ENCODE measurements at places on chromosomes 2 and 18.

DNA sequence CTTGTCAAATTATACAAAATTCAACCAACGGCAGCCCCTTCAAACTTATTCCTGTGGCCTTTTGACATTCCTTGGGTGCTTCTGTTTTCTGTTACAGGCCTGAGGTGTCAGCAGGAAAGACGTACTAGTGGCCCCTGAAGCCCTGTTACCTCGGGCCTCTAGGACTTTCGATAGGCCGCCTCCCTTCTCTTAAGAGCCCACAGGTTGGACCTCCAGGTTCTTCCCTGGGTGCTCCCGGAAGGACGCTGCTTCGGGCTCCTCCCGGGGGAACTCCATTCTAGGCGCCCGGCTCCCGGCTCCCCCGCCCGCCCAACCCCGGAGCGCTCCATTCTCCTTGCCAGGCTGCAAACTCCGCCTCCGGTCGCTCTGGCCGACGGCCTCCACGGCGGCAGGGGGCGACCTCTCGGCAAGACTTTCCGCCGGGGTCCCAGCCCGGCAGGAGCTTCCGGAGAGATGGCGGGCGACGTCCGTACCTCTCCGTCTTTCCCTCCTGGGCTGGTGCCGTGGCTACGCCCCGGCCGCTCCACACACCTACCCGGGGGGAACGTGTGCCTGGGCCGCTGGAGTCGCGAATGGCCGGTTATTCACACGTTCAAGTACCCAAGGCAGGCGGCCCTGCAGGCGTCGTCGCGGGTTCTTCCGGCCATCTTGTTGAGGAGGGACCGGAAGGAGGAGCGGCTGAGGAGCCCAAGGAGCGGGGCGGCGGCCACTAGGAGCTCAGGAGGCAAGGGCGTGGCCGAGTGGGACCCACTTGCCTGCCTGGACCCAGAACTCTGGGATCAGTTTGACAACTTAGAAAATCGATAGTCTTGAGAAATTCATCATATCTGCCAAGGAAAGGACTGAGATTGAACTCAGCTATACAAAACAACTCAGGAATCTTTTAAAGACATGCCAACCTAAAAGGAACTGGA is 27.5 kb downstream of the BOLA3 start:
- peak overlapping the region; percentile 97 for H3K4me3 ChIP-seq
- H3K27ac ChIP-seq: peak overlapping the region; percentile 90
- peaks cover 10% of the 10 kb centered on the region for H3K36me3 ChIP-seq
- peaks cover 20% of the 10 kb centered on the region for H3K4me1 ChIP-seq

- no peak overlapping the region for H3K4me3 ChIP-seq
- peaks cover 54% of the 10 kb centered on the region for H3K4me1 ChIP-seq
- no peak for DNase-seq
Observed at GRCh38 chr2:157903151-157903550, 27.0 kb upstream of the ACVR1 start.

- H3K36me3 ChIP-seq: peaks cover 5% of the 10 kb centered on the region
- H3K4me1 ChIP-seq: peaks cover 72% of the 10 kb centered on the region
- no peak overlapping the region for H3K27ac ChIP-seq
- H3K27me3 ChIP-seq: no peaks in the 10 kb centered on the region
Observed at GRCh38 chr2:170943596-170943995, 14.5 kb downstream of the GORASP2 start.

DNA sequence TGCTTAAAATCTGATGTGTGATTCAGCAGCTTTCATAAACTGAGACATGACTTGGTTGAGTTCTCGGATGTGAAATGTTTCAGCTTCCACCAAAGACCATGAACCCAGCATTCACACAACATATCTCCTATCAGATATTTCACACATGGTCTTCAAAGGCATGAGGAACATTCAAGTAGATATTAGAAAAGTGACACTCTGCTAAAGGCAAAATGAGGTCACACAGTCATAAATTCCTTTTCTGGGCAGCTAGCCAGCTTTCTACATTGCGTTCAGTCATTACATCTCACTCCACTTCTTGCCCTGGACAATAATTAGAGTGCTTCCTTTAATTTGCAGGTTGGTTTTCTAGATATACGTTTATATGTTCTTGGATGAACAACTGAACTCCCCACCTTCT is 96.7 kb downstream of the GAREM1 start:
- H3K27me3 ChIP-seq: no peaks in the 10 kb centered on the region
- H3K4me1 ChIP-seq: no peaks in the 10 kb centered on the region
- H3K36me3 ChIP-seq: no peaks in the 10 kb centered on the region
- no peak for DNase-seq
- no peak overlapping the region for H3K4me3 ChIP-seq

DNA sequence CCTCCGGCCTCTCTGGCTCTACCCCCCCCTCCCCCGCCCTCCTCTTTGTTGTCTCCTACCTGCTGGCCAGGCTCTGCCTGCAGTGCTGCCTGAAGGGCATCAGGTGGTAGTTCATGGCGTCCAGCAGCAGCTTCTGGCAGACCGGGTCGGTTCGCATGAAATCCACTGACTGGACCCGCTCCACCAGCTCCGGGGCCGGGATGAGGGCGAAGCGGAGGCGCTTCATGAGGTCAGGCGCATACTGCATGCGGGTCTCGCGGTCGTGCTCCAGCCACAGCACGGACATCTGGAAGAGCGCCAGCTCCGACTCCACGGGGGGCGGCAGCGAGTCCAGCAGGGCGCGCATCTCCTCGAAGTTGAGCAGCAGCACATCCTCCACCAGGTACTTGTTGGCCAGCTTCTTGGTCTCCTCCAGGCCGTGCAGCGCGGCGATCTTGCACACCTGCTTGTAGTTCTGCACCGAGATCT is 3.2 kb downstream of the KLHL14 start:
- no peaks in the 10 kb centered on the region for H3K4me1 ChIP-seq
- peaks cover 45% of the 10 kb centered on the region for H3K27me3 ChIP-seq
- DNase-seq: no peak

GRCh38 chr2:48247206-48247605 is 282.7 kb upstream of the STON1 start:
- no peak overlapping the region for H3K27ac ChIP-seq
- no peak for DNase-seq
- H3K27me3 ChIP-seq: no peaks in the 10 kb centered on the region
- H3K4me1 ChIP-seq: peaks cover 30% of the 10 kb centered on the region
- no peak overlapping the region for H3K4me3 ChIP-seq

DNA sequence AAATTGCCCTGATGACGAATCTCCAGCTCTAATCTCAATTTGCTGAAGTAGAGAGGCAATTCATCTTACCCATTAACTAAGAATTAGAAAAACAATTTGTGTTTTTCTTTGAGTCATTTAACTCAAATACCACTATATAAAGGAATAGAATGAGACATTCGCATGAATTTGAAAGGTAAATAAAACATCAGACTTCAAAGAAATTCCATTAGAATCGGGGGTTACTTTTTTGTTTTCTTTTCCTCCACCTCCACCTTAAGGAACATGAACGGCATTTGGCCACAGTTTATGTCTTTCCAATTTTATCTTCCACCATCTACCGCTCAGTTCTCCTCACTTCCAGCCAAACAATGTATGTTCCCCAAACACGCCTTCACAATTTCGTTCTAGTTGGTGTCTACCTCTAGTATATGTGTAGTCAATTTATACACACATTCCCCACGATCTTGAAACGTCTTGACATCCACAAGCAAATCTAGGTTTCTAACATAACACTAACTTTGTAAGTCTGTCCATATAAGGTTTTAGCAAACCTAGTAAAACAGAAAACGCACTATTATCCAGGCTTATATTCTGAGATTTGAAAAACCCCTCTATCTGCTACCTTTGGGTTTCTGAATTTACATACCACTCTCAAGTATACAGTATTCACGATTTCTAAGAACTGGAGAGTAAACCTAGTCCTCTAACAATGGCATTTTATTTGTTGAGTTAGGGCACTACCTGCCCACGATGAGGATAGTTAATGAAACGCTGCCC is 1.2 kb upstream of the SMCHD1 start:
- H3K4me1 ChIP-seq: peaks cover 36% of the 10 kb centered on the region
- H3K4me3 ChIP-seq: peak overlapping the region; percentile 96
- no peak for DNase-seq
- no peaks in the 10 kb centered on the region for H3K27me3 ChIP-seq

DNA sequence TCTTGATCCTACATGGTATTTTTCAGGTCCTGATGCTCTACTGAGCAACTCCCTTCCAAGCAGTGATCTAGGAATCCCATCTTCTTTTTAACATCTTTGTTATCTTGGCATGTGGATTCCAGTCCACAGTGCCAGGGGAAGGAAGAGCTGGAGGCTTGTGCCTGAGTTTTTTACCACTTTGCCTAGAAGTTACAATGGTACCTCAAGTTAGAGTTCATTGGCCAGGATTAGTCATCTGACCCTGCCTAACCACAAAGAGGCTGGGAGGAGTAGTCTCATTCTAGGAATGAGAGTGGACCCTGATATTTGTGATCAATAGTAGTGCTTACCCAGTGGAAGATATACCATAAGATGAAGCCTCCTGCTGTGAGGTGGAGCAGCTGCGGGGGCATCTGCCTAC is 109.3 kb downstream of the ADCYAP1 start:
- no peaks in the 10 kb centered on the region for H3K36me3 ChIP-seq
- no peak overlapping the region for H3K4me3 ChIP-seq
- H3K4me1 ChIP-seq: no peaks in the 10 kb centered on the region
- DNase-seq: no peak

GRCh38 chr18:47750889-47751423 is 179.5 kb downstream of the SMAD2 start:
- peaks cover 6% of the 10 kb centered on the region for H3K4me1 ChIP-seq
- no peak for DNase-seq
- peaks cover 12% of the 10 kb centered on the region for H3K27me3 ChIP-seq
- no peak overlapping the region for H3K27ac ChIP-seq

DNA sequence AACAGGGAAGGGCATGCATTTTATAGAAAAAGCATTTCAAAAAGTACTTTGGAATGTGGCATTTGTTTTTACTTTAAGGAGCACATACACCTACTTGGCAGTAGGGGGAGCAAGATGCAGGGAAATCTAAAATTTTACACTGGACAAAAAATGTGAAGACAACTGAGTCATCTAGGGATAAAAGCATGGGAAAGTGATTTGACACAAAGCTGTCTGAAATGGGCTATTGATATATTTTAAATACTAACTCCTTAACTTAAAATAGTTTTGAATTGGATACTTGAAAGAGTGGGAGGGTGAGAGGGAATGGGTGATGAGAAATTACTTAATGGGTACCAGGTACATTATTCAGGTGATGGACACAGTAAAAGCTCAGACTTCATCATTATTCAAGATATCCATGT is 15.8 kb downstream of the TMEM200C start:
- H3K4me1 ChIP-seq: no peaks in the 10 kb centered on the region
- peaks cover 18% of the 10 kb centered on the region for H3K27me3 ChIP-seq
- H3K27ac ChIP-seq: no peak overlapping the region
- no peak for DNase-seq

GRCh38 chr2:3778851-3779495 is 75.6 kb downstream of the DCDC2C start:
- H3K4me3 ChIP-seq: no peak overlapping the region
- H3K36me3 ChIP-seq: no peaks in the 10 kb centered on the region
- peaks cover 6% of the 10 kb centered on the region for H3K4me1 ChIP-seq
- DNase-seq: no peak
- no peak overlapping the region for H3K27ac ChIP-seq

DNA sequence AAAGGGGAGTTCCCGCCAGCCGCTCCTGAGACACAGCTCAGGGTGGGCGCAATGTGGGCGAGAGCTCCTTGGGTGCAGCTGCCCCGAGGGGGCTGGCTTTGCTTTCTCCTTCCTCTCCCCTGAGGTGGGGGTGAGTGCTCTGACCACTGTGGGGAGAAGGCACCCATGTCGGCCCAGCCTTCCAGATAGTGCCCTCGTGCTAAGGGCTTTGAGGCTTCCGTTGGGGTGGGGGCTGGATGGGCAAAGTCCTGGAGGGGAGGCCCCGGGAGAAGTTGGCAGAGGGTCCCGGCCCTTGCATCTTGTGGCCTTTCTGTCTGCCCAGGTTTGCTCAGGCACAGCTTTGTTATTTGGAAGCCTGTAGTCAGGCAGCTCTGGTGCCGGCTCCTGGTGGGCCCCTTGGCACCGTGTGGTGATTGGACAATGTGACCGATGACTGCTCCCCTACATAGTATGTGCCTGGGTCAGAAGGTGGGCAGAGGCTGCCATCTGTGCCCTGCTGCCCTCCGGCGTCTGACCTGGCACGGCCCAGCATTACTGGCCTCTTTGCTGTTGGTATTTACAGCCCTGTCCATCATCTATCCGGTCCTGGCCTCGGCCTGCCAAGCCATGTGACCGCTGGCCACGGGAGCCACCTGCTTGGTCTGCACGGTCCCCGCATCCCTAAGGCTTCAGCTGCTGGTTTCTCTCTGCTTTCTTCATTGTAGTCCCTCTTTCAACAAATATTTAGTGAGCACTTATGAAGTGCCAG is 50.8 kb downstream of the TWIST2 start:
- H3K4me3 ChIP-seq: no peak overlapping the region
- no peak for DNase-seq
- H3K4me1 ChIP-seq: no peaks in the 10 kb centered on the region

GRCh38 chr2:165432234-165432966 is 37.1 kb upstream of the CSRNP3 start:
- H3K27me3 ChIP-seq: no peaks in the 10 kb centered on the region
- H3K27ac ChIP-seq: no peak overlapping the region
- DNase-seq: no peak
- H3K4me3 ChIP-seq: no peak overlapping the region
- no peaks in the 10 kb centered on the region for H3K36me3 ChIP-seq

GRCh38 chr18:38940475-38940862 is 1374.9 kb upstream of the CELF4 start:
- H3K36me3 ChIP-seq: peaks cover 13% of the 10 kb centered on the region
- DNase-seq: no peak
- H3K27me3 ChIP-seq: no peaks in the 10 kb centered on the region
- peaks cover 52% of the 10 kb centered on the region for H3K4me1 ChIP-seq
- peak overlapping the region; percentile 11 for H3K4me3 ChIP-seq
- peak overlapping the region; percentile 100 for H3K27ac ChIP-seq

GRCh38 chr2:99543247-99543646 is 53.4 kb upstream of the REV1 start:
- no peaks in the 10 kb centered on the region for H3K36me3 ChIP-seq
- no peaks in the 10 kb centered on the region for H3K4me1 ChIP-seq
- no peak overlapping the region for H3K27ac ChIP-seq
- H3K27me3 ChIP-seq: peaks cover 8% of the 10 kb centered on the region
- DNase-seq: no peak

- H3K27ac ChIP-seq: no peak overlapping the region
- DNase-seq: no peak
- no peaks in the 10 kb centered on the region for H3K36me3 ChIP-seq
- H3K4me1 ChIP-seq: no peaks in the 10 kb centered on the region
- H3K4me3 ChIP-seq: no peak overlapping the region
Observed at GRCh38 chr18:14781671-14782070, 33.7 kb downstream of the ANKRD30B start.

DNA sequence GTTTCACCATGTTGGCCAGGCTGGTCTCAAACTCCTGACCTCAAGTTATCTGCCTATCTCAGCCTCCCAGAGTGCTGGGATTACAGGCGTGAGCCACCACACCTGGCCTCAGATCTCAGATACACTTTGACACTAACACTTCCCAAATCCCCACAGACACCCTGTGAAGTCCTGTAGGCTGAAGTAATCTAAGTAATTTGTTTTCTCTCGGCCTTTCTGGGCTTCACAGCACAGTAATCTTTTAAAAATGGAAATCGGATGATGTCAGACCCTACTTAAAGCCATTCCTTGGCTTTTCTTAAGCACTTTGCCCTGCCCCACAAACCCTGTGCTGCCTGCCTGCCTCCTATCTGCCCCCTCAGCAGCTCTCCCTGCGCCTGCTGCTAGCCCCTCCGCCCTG is 16.2 kb downstream of the ATIC start:
- no peak overlapping the region for H3K27ac ChIP-seq
- DNase-seq: no peak
- peaks cover 30% of the 10 kb centered on the region for H3K4me1 ChIP-seq
- peaks cover 33% of the 10 kb centered on the region for H3K36me3 ChIP-seq
- H3K4me3 ChIP-seq: no peak overlapping the region

All from activated T-cell treated with anti-CD3 and anti-CD28 coated beads, Interleukin-2, amount 50 U/mL, for 72 hours (primary cell).